ENCODE measurements at places on chromosomes 7 and 10. TPM values are rescaled to one million over a fixed set of nuclear protein-coding genes. Genes with fewer than 3 reads are reported as not detected.

DNA sequence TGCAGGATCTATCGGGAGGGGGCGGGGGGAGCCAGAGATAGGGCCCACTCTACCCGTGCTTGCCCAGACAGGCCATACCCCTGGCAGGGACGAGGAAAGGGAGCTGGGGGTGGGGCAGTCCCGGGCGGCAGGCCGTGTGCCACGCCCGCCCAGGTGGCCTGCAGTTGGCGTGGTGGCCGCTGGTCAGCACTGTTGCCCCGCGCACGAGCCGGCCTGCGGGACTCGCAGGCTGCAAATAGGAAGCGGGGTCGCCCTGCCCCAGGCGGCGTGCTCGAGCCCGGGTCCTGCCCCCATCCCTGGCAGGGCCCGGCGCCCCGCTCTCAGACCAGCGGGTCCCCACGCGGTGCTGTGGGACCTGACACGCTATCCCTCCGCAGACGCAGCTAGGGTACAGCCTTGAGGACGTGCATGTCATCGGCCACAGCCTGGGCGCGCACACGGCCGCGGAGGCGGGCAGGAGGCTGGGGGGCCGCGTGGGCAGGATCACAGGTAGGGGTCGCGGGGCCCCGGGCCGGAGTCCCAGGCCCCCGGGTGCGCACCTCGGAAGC, 6.7 kb downstream of the PNLIPRP2 start:
- no peak for DNase-seq
- no peak overlapping the region for H3K4me3 ChIP-seq
- no peaks in the 10 kb centered on the region for H3K4me1 ChIP-seq

The AZGP1 gene
- 0.66 TPM for total RNA-seq

- no peaks in the 10 kb centered on the region for H3K27me3 ChIP-seq
- DNase-seq = no peak
- no peak overlapping the region for H3K27ac ChIP-seq
- H3K4me1 ChIP-seq = peaks cover 37% of the 10 kb centered on the region
These were observed 9.8 kb downstream of the MAPK8 start for GRCh38 chr10:48316236-48316635.

GRCh38 chr10:25959540-25960232, 25.7 kb downstream of the MYO3A start:
- H3K4me3 ChIP-seq = no peak overlapping the region
- no peaks in the 10 kb centered on the region for H3K36me3 ChIP-seq
- DNase-seq = no peak
- no peaks in the 10 kb centered on the region for H3K4me1 ChIP-seq
- no peak overlapping the region for H3K27ac ChIP-seq
- no peaks in the 10 kb centered on the region for H3K27me3 ChIP-seq

The LRRC18 gene
- total RNA-seq = not detected

DNA sequence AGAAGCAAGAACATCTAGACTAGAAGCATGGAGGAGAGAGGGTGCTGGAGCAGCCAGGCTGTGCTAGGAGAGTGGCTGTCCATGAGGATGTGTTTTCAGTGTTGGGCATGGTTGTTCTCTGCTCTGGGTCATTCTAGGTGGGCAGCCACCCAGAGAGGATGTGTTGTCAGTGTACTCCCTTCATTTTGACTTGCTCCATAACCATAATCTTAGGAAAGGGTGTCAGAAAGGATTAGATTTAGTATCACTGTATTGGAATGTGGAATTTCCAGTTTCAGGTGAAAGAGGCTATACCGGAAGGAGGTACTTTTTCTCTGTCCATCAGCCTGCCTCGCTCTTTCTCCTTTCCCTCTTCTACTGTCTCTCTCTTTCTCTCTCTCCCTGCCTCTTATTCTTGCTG, 474.5 kb upstream of the PODXL start:
- DNase-seq = no peak
- H3K4me1 ChIP-seq = peaks cover 17% of the 10 kb centered on the region
- no peaks in the 10 kb centered on the region for H3K27me3 ChIP-seq
- no peaks in the 10 kb centered on the region for H3K36me3 ChIP-seq

The C7orf33 gene
- total RNA-seq = not detected

GRCh38 chr10:105185161-105185560, 544.1 kb downstream of the SORCS3 start:
- DNase-seq = no peak
- no peak overlapping the region for H3K4me3 ChIP-seq
- no peaks in the 10 kb centered on the region for H3K4me1 ChIP-seq

- H3K4me3 ChIP-seq = no peak overlapping the region
- no peak for DNase-seq
- H3K27me3 ChIP-seq = no peaks in the 10 kb centered on the region
- H3K4me1 ChIP-seq = no peaks in the 10 kb centered on the region
- no peaks in the 10 kb centered on the region for H3K36me3 ChIP-seq
These were observed 9.2 kb upstream of the LRRN3 start for GRCh38 chr7:111081546-111082267.

DNA sequence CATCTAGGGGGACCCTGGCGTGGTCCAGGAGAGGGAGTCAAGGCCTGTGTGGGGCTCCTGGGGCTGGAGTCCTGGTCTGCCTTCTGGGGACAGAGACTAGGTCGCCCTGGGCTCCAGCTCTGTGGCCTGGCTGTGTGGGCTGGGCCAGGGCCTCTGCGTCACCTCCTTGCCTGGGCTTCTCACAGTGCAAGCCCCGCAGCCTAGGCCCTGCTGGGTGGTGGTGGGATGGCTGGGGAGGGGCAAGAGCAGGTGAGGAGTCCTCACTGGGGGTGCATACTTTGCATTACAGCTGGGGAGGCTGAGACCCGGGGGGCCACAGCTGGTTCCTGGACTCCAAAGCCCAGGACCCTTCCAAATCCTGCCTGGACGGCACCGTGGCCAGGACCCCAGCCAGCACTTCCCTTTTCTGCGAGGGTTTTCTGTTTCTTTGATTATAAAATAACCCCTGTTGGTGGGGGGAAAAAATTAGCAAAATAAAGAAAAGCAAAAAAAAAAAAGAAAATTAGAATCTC, 23.5 kb downstream of the PWWP2B start:
- H3K27me3 ChIP-seq = no peaks in the 10 kb centered on the region
- H3K4me3 ChIP-seq = no peak overlapping the region
- no peaks in the 10 kb centered on the region for H3K36me3 ChIP-seq
- DNase-seq = no peak

DNA sequence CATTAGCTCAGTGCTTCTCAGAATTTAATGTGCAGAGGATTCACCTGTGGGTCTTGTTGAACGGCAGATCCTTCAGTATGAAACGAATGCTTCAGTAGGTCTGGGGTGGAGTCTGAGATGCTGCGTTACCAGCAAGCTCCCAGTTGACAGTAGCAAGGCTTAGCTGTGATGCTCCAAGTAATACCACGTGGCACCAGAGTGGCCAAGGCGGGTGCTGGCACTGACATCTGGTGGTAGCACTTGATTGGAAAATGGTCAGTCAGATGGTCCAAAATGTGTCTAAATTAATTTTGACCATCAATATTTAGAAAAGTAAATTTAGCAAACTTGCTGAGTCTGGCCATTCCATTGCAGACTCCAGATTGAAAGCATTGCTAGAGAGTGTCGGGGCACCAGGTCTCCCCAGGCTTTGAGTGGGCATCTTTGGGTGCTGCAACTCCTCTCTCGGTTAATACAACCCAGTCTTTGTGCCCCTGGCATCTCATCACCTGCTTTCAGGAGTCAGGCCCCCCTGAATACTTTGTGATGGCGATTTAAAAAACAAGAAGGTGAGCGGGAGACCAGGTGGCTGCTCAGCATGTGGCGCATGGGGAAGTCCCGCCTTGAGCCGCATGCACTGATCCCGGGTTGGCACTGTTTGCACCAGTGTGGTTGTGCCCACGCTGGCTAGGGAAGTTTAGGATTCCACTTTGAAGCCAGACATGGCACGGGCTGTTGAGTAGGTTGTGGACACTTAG, 130.1 kb downstream of the NT5C2 start:
- no peak overlapping the region for H3K4me3 ChIP-seq
- no peaks in the 10 kb centered on the region for H3K4me1 ChIP-seq
- DNase-seq = no peak
- H3K36me3 ChIP-seq = no peaks in the 10 kb centered on the region

The PSPH gene
- 12.1 TPM for total RNA-seq

- no peak for DNase-seq
- H3K27me3 ChIP-seq = no peaks in the 10 kb centered on the region
- H3K36me3 ChIP-seq = no peaks in the 10 kb centered on the region
- H3K4me1 ChIP-seq = no peaks in the 10 kb centered on the region
- no peak overlapping the region for H3K27ac ChIP-seq
These were observed 656.5 kb upstream of the COBL start for GRCh38 chr7:51973071-51973470.
